Thyroid gland (tissue), 4 donors: ENCODE measurements at places on chromosomes 2 and 18. TPM values are rescaled to one million over a fixed set of nuclear protein-coding genes. Genes with fewer than 3 reads are reported as not detected.

DNA sequence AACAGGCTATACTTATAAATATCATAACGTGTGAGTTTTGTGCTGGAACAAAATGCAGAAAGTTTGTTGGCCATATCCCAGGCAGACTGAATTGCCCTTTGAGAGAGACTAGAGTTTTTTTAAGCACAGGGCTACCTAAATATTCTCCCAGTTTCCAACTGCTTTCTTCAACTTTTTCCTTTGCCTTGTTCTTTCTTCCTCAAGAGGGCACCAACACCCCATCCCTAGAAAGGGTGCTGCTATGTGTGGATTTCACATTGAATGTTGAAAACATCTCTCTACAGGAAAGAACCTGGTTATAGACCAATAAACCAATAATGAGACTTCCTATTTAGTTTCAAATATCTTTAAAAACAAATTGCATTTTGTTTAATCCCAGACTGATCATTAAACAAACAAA lies 87.9 kb downstream of the ICOS start:
- H3K36me3 ChIP-seq: no peaks in the 10 kb centered on the region
- H3K27me3 ChIP-seq: no peaks in the 10 kb centered on the region
- no peak for DNase-seq
- H3K4me3 ChIP-seq: no peak overlapping the region
- no peaks in the 10 kb centered on the region for H3K4me1 ChIP-seq

- no peak overlapping the region for H3K4me3 ChIP-seq
- H3K27ac ChIP-seq: no peak overlapping the region
- no peak for DNase-seq
- H3K4me1 ChIP-seq: no peaks in the 10 kb centered on the region
- no peaks in the 10 kb centered on the region for H3K36me3 ChIP-seq
- no peaks in the 10 kb centered on the region for H3K27me3 ChIP-seq
Observed at GRCh38 chr2:215729985-215730620, 283.2 kb downstream of the MREG start.

- no peak overlapping the region for H3K4me3 ChIP-seq
- H3K36me3 ChIP-seq: peaks cover 7% of the 10 kb centered on the region
- H3K27ac ChIP-seq: no peak overlapping the region
- no peaks in the 10 kb centered on the region for H3K27me3 ChIP-seq
Observed at GRCh38 chr18:79429785-79430281, 34.1 kb downstream of the NFATC1 start.

- no peak overlapping the region for H3K27ac ChIP-seq
- H3K4me3 ChIP-seq: no peak overlapping the region
- no peak for DNase-seq
- peaks cover 28% of the 10 kb centered on the region for H3K4me1 ChIP-seq
- no peaks in the 10 kb centered on the region for H3K27me3 ChIP-seq
Observed at GRCh38 chr2:29262681-29263260, 147.6 kb downstream of the CLIP4 start.

GRCh38 chr18:52325997-52326396 lies 14.0 kb upstream of the DCC start:
- DNase-seq: no peak
- no peaks in the 10 kb centered on the region for H3K27me3 ChIP-seq
- no peak overlapping the region for H3K27ac ChIP-seq
- H3K4me3 ChIP-seq: no peak overlapping the region
- no peaks in the 10 kb centered on the region for H3K36me3 ChIP-seq
- H3K4me1 ChIP-seq: no peaks in the 10 kb centered on the region

- no peaks in the 10 kb centered on the region for H3K4me1 ChIP-seq
- no peak for DNase-seq
- H3K27me3 ChIP-seq: no peaks in the 10 kb centered on the region
- H3K4me3 ChIP-seq: no peak overlapping the region
Observed at GRCh38 chr2:11410101-11410500, 55.9 kb downstream of the E2F6 start.

NOL4 gene
- 14.3 TPM for total RNA-seq

EFHD1 gene
- 15.1 TPM for total RNA-seq
